ACHN (cell line): ENCODE measurements at places on chromosomes 3 and 15.
A peak's percentile ranks its signal among the peaks of the same experiment; 100 is the strongest.

GRCh38 chr15:73346735-73347312 lies 21.9 kb downstream of the HCN4 start:
- DNase-seq: peak; percentile 45

DNA sequence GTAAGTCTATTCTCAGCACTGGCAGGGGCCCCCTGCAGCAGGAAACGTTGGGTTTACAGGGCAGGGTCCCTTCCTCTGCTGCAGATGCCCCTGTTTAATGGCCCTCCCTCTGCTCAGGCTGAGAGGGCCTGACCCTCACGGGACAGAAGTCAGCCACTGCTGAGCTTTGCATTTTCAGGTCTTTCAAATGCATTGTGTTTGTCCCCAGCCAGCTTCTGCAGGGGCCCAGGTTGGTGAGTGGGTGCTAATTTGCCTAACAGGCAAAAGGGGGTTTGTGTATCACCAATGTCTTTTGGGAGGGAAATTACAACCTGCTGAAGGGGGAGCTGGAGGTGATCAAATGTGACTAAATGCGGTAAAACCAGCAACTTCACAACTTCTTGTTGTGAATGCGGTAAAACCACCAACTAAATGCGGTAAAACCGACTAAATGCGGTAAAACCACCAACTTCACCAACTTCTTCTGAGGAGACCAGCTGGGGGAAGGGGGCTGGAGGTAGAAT lies 44.8 kb upstream of the UBE2E1 start:
- no peak for DNase-seq

DNA sequence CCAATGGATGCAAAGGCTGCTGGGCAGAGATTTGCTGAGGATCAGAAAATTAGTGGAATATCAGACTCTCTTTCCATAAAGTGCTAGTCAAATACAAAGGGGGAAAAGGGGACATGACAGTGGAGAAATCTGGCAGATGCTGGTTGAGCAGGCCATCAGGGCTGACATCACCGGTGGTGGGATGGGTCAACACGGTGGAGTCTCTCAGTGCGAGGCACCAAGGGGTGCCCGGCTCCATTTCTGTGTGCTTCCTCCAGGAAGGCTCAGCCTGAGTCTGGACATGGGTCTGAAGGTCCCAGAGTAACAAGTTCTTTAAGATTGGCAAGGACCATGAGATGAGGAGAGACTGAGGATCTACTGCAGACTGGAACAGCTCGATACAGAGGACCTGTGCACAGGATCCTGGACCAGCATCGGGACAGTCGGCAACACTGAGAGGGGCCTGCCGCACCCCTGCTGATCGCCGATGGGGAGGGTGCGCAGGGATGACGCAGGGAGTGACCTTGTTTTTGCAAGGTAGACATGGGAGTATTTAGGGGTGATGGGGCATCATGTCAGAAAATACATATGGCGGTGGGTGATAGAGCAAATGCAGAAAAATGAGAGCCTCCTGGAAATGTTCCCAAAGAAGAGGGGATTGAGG lies 92.7 kb downstream of the SEC22A start:
- no peak for DNase-seq

GRCh38 chr3:12138044-12138443 lies 20.7 kb downstream of the TIMP4 start:
- DNase-seq: peak; percentile 57

GRCh38 chr15:85691350-85692240 lies 103.1 kb downstream of the KLHL25 start:
- DNase-seq: no peak

DNA sequence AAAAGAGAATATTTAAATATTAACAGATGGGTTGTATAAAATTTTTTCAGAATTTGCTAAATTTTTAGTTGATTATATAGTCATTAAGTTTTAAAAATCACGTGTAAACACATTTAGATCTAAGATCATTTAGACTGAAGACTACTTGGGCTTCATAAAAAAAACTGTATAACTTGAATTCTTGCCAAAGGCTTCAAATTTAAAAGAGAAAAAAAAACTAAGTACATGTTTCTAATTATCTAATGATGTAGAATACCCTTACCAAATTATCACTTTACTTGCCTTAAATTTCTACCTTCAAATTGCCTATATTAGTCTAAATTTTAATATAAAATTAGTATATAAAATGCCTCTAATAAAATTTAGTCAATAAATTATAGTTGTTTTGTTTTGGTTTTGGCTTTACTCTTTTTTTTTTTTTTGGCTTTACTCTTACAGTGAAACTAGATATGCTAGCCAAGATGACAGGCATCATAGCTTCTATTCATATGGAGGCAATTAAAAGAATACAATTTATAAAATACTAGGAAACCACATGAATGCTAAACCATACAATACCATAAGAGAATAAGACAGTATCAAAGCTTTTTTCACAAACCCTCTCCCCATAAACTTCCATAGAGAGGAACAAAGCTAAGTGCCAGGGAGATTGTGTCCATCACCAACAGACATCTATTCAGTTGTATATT lies 183.1 kb upstream of the KCNMB2 start:
- DNase-seq: no peak

DNA sequence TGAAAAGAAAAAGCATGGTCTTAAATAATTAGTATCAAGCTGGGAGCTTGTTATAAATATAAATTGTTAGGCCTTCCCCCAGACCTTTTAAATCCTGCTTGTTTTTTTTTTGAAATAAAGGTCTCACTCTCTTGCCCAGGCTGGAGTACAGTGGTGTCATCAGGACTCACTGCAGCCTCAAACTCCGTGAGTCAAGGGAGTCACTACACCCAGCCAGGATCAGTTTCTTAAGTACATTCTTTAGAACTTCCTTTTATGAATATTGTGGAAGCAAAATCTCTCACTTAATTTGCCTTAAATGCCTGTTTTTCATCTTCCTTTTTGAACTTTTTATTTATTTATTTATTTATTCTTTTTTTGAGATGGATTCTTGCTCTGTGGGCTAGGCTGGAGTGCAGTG lies 20.8 kb upstream of the DENND4A start:
- DNase-seq: no peak

DNA sequence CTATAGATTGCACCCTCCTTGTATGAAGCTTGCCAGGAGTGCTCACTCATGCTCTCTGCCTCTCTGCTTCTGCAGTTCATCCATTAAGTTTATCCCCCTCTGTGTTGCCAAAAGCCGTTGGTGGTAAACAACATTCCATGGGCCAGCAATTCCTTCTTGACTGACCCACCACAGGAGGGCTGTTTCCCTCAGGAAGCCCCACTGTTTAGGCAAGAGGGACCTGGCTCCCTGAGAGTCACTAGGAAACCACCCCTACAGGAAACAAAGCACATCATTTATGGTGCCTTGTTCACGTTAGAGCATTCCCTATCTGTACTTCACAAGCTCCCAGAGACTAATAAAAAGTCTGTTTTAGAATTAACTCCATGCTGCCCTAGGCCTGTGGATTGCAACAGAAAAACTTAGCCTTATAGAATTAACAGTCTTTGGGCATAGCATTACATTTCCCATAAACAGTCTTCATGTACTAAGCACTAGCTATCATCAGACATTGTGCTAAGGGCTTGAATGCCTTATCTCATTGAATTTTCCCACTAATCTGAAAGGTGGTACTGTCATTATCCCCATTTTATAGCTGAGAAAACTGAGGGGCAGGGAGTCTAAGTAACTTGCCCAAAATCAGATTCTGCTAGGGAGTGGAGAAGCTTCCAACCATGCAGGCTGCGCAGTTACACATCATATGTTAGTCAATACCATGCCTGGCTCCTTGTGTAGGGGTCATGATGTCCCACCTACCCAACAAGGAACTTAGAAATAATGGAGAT lies 149.9 kb downstream of the SHQ1 start:
- DNase-seq: no peak

DNA sequence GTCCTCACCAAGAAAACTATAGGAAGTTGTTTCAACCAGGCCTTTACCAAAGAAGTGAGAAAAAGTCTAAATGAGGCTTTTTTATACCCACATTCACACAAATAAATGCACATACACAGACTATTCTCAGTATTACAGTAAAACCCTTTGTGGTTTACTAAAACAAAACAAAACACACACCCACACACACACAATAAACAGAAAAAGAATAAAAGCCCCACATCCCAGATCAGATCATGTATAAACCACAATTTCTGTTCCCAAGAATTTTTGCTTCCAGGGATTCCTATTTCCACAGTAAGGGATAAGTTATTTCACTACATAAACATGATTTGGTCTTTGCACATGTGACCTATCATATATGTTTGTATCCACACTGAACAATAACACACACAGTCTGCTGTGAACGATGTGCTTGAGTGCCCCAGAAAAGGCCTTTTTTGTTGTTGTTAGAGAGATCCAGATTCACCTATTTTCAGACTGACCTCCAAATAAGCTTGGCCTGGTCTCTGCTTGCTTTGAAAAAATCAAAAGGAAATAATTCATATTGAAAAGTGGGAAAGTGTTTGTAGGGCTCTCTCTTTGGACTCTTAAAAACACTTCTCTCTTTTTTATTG lies 283.4 kb upstream of the ATP11B start:
- no peak for DNase-seq

GRCh38 chr3:58502872-58503271 lies 11.0 kb downstream of the KCTD6 start:
- no peak for DNase-seq

- DNase-seq: no peak
These were observed 779.1 kb downstream of the CADM2 start for GRCh38 chr3:85737846-85738245.
